ENCODE measurements at places on chromosomes 13 and 19.

DNA sequence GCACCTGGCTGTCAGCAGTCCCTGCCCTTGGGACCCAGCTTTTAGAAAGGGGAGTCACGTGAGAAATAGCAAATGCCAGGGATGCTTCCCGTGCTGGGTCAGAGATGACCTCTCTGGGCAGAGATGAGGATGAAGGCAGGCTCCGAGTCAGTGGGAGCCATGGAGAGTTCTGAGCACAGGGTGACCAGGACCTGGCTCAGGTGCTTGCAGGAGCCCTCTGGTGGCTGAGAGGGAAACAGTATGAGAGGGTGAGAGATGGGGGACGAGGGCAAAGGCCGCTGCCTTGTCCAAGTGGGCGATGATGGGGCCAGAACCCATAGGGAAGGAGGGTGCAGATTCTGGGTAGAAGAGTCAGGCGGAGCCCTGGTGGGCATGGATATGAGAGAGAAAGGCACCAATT lies 15.8 kb downstream of the TMED1 start:
- no peak for DNase-seq

DNA sequence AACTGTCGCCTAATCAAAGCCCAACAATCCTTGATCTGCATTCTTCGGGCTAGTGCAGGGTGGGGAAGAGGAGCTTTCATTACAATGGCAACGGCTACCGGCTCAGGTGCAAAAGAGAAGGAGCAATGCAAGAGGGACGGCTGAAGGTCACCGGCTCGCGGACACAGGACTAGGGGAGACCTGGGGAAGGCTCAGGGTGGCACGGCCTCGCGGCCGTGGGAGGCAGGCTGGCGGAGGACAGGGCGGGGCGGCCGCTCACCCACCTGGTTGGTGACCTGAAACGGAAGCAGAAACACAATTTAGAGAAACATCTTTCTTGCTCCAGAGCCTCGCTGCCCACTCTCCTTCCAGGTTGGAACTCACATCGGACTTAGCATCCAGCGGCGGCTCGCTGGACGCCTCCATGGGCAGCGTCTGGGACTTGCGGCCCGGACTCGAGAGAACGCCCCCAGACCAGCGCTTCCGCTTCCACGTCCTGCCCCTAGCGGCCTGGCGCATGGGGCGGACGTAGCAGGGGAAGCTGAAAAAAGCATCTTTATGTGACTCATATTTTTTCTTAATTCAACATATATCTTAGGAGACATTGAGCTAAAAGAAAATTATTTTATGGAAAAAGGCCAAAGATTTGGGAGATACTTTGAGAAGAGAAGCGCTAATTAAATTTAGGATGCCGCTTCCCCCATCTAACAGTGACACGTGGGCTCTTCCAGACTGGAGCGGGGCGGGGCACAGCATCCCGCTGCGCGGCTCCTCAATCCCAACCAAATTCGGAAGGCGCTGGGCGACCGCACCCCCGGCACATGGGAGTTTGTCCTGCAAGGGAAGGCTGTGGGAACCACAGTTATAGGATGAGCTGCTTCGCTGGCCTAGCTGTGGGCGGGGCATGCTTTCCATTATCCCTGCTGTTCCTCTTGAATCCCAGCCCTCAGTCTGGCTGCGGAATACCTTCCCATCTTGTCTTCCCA lies at the start of gene COMMD6:
Gene COMMD6 (minus strand): TSS at position 441 of the 965 bp plus-strand sequence. CDS start 36 bp downstream, at position 405.
- DNase-seq, result peak; percentile 55

GRCh38 chr13:110109910-110110309 lies 197.0 kb downstream of the COL4A1 start:
- no peak for DNase-seq

DNA sequence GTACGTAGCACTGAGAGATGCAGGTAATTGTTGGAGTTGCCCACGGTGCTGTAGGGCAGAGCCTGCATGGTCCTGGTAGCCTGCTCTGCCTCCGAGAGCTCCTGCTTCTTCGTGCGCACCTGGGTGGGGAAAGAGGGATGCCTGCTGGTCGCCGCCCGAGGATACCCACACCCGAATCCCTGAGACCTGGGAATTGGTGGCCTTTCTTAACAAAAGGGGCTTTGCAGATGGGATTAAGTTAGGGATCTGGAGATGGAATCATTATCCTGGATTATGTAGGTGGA lies 9.4 kb downstream of the C3 start:
- no peak for DNase-seq

DNA sequence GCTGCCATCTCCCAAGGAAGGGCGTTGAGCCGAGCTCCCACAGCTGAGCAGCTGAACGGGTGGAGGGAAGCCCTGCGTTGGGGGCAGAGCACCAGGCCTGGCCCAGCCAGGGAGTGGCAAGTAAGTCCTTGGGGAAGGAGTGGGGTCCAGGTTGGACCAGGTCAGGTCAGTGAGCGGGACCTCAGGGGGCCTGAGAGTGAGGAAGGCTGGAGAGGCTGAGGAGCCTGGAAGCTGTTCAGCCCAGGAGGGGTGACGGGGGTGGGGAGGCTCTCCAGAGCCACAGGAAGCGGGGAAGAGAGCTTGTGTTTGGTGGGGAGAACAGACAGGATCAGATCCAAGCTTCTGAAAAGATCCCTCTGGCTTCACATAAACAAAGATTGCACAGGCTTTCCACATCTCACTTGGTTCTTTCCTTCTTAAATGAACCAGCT lies 55.4 kb upstream of the ATP12A start:
- no peak for DNase-seq

- DNase-seq, result no peak
Measured at GRCh38 chr13:31012655-31013024, 80.2 kb downstream of the TEX26 start.

GRCh38 chr13:107208889-107209288 lies 641.0 kb upstream of the ARGLU1 start:
- DNase-seq, result no peak

GRCh38 chr13:40271931-40272775 lies 394.3 kb downstream of the FOXO1 start:
- no peak for DNase-seq

DNA sequence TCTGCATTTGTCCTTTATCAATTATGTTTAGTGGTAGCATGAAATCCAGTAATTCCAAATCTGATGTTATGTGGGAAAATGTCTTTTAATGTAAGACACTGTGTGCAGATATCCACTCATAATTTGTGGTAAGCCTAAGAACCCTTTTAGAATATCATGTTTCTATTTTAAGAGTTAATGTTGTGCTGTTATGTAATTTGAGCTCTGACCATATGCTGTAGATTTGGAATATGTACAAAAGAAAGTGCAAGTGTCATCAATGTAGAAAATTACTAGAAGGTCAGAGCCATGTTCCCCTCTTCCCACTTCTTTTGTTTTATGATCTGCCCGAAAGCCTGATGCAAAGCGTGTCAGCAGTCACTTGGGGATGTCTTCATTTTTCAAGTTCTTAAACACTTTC lies 44.5 kb downstream of the SCEL start:
- DNase-seq, result no peak

All from effector CD4-positive, alpha-beta T cell (primary cell).